Heart right ventricle (tissue), 16 donors: ENCODE measurements at places on chromosomes 2 and 18.

DNA sequence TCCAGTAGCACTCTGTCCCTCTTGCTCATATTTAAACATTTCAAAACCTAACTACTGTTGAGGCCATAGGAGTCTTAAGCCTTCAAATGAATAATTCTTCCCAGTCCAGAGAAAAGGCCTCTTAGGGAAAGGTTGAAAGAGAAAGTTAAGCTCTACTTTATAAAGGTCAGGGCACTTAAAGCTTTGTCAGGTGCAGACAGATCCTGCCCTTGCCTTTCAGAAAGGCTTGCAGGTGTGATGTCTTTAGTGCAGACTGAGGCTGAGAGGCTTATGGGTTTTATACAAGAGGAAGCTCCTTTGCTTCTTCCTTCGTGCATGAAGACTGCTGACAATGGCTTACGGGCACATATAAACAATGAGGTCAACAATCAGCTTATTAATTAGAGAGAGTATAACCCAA lies 105.0 kb upstream of the LINC00305 start:
- DNase-seq = no peak

GRCh38 chr18:46607926-46608325 lies 49.1 kb downstream of the LOXHD1 start:
- no peak for DNase-seq

DNA sequence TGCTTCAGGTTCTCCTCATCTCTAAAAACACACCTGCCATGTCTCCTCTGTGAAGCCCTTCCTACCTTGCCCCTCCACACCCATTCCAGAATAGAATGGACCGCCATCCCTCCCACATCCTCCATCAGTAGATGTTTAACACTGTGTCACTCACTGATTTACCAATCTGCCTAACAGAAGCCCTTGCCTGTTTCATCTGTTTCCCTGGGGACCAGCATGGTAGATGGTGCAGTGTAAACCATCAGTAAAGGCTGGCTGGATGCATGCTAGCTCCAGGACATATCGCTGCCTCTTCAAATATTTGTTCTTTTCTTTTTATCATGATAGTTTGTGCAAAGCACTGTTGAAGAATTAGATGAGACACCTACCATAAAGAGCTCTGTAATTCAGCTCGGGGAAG lies 271.4 kb downstream of the PIEZO2 start:
- no peak for DNase-seq

- DNase-seq = no peak
Measured at GRCh38 chr2:100802066-100802465, 17.9 kb upstream of the NPAS2 start.
